ENCODE measurements at places on chromosomes 12 and 14. TPM values are rescaled to one million over a fixed set of nuclear protein-coding genes. Genes with fewer than 3 reads are reported as not detected.

ZNF410 gene
- total RNA-seq: 33.2 TPM

SLC10A1 gene
- total RNA-seq: 0.22 TPM

GMFB gene
- 7.5 TPM for total RNA-seq

SELPLG gene
- 5.0 TPM for total RNA-seq

DNAI7 gene
- total RNA-seq: not detected

INSM2 gene
- not detected for total RNA-seq

RNASE12 gene
- total RNA-seq: not detected

DNAH10 gene
- not detected for total RNA-seq

CLEC4E gene
- not detected for total RNA-seq

STAC3 gene
- total RNA-seq: 459 TPM

ATP5MC2 gene
- 546 TPM for total RNA-seq

CMA1 gene
- not detected for total RNA-seq

SP7 gene
- total RNA-seq: not detected

TCL1A gene
- not detected for total RNA-seq

- no peak for DNase-seq
These were observed 175.3 kb downstream of the STXBP6 start for GRCh38 chr14:24874514-24875202.

GRCh38 chr12:31041033-31041564, 32.6 kb upstream of the DDX11 start:
- DNase-seq: no peak

DNA sequence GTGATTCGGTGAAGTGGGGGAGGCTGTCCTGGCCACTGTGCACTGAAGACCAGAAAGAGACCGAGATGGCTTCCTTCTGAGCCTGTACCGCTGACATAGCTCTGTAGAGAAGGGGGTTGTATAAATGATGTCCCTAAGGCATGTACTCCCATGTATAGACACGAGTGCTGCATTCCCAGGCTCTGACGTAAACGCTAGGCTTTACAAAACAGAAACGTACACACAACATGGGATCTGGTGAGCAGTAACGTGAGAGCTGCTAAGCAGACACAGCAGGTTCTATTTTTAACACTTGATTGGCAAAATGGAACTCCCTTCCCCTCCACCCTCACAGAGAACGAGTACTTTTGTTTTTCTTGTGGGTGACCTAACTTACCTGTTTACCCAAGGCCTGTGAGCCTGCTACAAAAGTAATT, 35.9 kb downstream of the ACADS start:
- peak; percentile 77 for DNase-seq

- DNase-seq: no peak
These were observed 39.8 kb upstream of the EID3 start for GRCh38 chr12:104263580-104264358.

DNA sequence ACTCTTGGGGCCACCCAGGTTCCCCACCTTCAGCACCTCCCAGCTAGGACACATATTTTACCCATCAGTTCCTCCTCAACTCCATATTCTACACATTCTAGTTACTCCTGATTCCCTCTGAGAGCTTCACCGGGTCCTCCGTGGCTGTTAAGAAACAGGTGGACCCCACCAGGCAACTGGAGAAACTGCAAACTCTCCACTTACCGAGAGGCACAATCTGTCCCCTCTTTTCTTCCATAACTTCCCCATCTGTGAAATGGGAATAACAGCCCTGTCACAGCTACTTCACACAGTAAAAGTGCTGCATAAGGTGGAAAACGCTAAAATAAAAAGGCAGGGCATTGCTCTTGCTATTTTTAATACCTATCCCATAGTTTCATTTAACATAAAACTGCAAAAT, 1.5 kb downstream of the SLC7A8 start:
- DNase-seq: no peak

DNA sequence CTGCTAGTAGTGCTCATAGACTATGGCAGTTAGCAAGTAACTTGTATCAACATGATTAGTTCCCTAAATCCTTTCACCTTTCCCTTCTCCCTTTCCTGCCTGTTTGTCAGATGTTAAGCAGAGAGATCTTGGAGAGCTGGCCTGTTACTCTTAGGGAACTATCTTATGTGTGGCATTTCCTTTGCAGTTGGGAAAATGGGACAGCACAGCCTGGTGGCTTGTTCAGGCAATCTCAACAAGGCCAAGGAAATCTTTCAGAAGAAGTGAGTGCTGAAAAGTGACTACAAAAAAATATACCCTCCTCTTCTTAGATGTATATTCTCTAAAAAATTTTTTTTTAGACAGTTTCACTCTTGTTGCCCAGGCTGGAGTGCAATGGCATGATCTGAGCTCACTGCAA, 7.4 kb downstream of the PARP2 start:
- DNase-seq: no peak

- DNase-seq: no peak
These were observed 85.5 kb downstream of the ACTN1 start for GRCh38 chr14:68893566-68893965.

GRCh38 chr14:42047421-42048055, 440.9 kb downstream of the LRFN5 start:
- DNase-seq: no peak

GRCh38 chr14:57266065-57266464, 2.6 kb downstream of the EXOC5 start:
- no peak for DNase-seq

GRCh38 chr14:21092273-21093011, 6.0 kb downstream of the ZNF219 start:
- DNase-seq: peak; percentile 64

- DNase-seq: no peak
These were observed 159.9 kb upstream of the ALG10B start for GRCh38 chr12:38156497-38157245.

DNA sequence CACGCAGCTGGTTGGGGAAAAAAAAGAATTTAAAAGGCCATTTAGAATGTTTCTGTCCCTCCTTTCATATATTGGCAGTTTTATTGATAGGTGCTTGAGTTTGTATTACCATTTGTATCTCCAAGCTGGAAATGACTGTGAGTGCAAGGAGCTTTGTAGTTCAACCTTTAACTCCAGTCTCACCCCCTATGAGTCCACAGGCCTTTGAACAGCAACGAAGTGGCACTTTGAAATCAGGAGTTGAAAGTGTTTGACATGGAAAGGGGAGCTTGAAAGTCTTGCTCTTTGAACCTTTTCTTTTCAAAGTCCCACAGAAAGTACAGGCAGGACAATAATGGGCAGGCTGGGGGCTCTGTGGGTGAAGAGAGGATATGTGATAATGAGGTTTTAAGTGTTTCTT, 480.3 kb downstream of the RERGL start:
- no peak for DNase-seq

DNA sequence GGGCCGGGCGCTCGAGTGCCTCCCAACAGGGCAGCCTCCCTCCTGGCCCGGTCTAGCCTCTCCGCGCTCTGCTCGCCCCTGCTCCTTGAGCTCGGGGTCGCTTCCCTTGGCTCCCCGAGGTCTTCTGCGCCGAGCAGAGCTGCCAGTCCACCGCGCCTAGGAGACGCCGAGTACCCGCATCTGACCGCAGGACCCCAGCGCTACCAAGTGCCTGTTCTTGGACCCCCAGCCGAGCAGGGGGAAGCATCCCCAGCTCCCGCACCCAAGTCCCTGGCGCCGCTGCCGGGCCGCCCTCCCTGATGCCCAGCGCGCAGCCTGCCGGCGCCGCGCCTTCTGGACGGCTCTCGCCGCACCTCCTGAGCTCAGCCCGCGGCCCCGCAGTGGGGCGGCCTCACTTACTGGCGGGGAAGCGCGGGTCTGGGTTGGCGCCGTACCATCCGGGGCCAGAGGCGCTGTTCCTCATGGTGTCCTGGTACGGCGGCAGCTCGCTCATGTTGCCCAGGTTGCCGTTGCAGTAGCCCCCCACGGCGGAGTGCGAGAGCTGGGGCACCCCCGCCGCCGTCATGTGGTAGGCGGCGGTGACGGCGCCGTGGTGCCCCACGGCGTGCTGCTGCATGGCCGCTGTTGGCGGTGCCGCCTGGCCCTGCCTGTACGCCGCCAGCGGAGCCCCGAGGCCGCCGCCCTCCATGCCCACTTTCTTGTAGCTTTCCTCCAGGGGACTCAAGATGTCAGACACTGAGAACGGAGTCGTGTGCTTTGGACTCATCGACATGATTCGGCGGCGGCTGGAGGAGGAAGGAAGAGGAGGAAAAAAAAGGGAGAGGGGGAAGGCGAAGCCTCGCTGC, 1.2 kb downstream of the NKX2-1 start:
- no peak for DNase-seq

DNA sequence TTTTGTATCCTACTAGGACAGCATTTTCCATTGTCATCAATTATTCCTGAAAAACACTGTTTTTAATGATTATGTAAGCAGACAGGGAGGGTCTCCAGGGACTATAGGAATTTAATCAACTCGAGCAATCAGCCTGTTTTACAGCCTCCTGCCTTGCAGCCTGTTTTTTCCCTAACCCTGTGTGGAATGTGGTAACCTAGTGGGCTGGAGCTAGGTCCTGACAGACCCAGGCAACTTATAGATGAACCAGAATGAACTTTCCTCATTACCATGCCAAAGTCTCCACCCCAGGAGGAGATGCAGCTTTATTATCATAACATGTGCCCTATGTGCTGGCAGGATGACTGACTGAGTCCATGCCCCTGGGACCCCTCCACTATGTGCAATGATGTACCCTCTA, 375.1 kb downstream of the BMP4 start:
- DNase-seq: no peak

DNA sequence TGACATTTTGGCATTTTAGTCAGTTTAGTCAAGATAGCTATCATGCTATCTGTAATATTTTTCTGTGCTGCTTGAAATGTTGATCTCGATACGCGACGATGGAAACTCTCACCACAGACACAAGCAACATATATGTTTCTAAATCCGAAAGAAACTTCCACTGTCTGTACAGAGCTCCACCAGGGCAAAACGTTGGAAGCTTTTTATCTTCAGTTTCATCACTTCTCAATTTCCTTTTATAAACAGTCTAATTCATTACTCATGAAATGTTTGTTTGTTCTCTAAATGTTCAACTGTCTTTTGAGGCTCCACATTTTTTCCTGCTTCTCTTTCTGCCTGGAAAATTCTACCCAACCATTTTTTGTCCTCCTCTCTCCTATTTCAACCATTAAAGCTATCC, 737.6 kb downstream of the SLC16A7 start:
- no peak for DNase-seq

DNA sequence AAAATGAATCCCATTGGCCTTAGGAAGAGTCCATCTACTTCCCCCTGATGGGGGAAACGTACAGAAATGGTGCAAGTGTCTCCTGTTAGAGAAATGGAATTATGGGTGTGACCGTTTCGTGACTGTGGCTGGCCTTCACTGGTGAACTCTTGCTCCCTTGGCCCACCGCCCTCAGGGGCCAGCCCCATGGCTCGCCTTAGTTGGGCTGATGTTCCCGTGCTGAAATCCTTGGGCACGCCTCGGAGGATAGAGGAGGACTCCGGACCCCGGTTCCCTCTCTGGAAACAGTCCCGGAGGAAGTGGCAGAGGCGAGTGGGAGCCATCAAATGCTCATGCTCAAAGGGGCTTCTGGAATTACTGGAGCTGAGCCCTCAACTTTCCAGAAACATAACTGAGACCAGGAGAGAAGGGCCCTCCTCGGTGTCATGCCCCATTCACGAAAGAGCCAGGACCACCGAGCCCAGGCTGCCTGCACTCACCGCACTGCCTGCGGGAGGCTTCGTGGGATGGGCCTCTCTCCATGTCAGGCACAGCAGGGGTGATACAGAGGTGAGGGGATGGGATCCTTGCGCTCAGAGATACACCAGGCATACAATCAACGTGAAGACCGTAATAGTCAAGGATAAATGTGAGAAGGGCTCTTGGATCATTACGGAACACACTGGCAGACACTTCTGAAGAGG, 10.1 kb upstream of the CACNA2D4 start:
- no peak for DNase-seq

GRCh38 chr12:55296469-55296868, at the start of gene OR6C6:
TSS of gene OR6C6 (minus strand) at chr12:55296569. CDS start at chr12:55295232, 1,337 bp downstream.
- DNase-seq: no peak

GRCh38 chr12:124769163-124769530, 94.5 kb downstream of the SCARB1 start:
- DNase-seq: no peak

GRCh38 chr12:70928071-70928470, 7.5 kb upstream of the PTPRR start:
- DNase-seq: no peak

DNA sequence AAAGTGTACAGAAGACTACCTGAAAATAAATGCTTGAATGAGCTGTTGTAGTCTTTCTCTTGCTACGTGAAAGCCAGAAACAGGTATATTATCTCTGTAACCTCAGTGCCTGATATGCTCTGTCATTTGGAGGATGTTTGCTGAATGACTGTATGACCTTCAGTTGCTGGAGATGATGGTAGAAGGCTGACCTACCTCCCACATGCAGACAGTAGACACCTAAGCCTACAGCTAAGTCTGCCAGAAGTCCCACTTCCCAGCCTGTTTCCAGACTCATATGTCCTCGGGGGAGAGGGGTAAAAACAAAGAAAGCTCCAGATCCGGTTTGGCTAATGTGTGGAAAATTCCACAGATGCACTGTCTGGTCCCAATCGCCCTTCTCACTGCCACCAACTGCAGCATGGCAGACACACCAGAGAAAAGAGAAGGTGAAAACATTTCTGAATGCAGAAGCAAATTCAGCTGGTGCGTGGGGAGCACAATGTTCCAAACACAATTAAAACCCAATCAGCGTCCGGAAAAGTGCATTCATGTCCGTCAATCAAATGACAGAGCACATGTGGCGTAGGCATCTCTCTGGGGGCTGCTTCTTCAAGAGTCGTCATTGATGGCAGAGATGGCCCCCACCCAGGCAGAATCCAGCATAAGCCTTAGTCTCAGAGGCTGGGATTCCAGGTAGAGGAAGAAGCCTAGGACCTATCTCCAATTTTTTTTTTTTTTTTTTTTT, 76.3 kb upstream of the TBX3 start:
- DNase-seq: no peak

DNA sequence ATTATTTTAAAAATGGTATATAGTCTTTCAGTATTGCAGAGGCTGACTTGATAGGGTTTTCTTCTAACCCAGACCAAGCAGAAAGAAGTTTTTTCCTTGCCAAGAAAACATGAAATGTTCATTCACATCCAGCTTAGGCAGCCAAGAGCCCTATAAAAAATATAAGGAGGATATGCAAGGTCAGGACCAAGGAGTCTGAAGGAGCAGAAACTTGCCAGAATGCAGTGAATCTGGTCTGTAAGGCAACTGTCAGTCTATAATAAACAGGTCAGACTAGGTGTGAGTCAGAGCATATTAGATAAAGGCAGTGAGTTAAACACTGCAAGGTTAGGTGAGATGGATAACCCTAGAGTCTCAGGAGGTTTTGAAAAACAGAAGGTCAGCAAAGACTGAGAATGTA, 645.5 kb downstream of the C12orf50 start:
- no peak for DNase-seq

DNA sequence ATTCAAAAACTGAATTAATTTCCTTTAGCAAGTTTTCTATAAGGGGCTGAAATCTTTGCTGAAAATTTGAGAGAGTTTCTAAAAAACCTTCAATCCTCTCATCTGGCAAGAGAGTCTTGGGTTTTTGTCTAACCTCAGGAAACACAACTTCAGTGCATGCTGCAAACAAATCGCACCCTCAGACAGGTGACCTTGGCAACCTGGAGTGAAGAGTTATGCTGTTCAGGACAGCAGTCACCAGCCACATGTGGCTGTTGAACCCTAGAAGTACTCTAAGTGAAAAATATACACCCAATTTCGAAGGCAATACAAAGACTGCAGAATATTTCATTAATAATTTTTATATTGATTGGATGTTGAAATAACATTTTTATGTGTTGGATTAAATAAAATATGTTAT, 184.8 kb downstream of the RPS29 start:
- DNase-seq: no peak
